ENCODE measurements at places on chromosomes 3 and 15.

GRCh38 chr3:13647298-13648059 lies 98.6 kb downstream of the FBLN2 start:
- DNase-seq: no peak

GRCh38 chr15:22871481-22872086 lies 33.1 kb downstream of the NIPA2 start:
- no peak for DNase-seq

DNA sequence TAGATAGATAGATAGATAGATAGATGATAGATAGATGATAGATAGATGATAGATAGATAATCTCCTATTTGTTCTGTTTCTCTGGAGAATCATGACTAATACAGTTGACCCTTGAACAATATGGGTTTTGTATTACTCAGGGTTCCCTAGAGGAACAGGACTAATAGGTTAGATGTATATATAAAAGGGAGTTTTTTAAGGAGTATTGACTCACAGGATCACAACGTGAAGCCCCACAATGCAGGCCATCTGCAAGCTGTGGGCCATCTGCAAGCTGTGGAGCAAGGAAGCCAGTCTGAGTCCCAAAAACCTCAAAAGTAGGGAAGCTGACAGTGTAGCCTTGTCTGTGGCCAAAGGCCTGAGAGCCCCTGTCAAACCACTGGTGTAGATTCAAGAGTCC lies 67.6 kb downstream of the PYDC2 start:
- DNase-seq: no peak

GRCh38 chr3:71310359-71310979 lies 273.1 kb downstream of the FOXP1 start:
- DNase-seq: no peak

DNA sequence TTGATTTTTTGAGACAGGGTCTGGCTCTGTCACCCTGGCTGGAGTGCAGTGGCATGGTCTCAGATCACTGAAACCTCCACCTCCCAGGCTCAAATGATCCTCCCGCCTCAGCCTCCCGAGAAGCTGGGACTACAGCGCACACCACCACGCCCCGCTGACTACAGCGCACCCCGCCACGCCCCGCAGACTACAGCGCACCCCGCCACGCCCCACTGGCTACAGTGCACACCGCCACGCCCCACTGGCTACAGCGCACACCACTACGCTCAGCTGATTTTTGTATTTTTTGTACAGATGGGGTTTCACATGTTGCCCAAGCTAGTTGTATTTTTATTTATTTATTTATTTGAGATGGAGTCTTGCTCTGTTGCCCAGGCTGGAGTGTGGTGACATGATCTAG lies 35.6 kb downstream of the SLC51A start:
- DNase-seq: no peak

GRCh38 chr3:169923189-169923588 lies 11.8 kb downstream of the SAMD7 start:
- no peak for DNase-seq

DNA sequence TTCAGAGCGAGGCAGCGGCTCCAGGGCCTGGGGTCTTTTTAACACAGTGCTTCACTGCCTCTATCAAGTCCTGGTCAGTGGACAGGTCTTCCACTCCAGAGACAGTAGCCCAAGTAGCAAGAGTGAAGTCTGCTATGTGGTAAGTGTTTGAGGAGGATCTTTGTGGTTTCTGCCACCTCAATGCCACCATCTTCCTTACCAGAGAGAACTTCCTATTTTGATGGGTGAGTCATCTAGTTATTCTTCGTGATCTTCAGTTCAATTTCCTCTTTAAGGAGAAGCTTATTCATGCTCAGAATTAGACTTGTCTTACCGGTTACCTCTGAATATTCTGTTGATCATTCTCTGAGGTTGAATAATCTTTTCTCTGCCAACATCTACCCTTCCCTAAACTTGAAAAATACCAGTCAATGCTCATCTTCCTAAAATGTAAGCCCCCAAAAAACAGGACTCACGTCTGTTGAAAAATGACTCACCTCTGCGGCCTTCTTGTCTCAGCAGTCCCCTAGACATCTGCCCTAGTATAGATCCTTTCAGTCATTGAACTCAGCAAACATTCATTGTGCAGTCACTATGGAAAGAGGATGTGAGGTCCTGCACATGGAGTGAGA lies 32.2 kb upstream of the BCL6 start:
- DNase-seq: peak; percentile 76

GRCh38 chr15:78264304-78265136 lies at the start of gene DNAJA4:
DNAJA4 (plus strand) TSS chr15:78264562; CDS start chr15:78264764, 202 bp downstream.
- DNase-seq: no peak

GRCh38 chr3:197685546-197685945 lies 51.2 kb downstream of the RUBCN start:
- no peak for DNase-seq

DNA sequence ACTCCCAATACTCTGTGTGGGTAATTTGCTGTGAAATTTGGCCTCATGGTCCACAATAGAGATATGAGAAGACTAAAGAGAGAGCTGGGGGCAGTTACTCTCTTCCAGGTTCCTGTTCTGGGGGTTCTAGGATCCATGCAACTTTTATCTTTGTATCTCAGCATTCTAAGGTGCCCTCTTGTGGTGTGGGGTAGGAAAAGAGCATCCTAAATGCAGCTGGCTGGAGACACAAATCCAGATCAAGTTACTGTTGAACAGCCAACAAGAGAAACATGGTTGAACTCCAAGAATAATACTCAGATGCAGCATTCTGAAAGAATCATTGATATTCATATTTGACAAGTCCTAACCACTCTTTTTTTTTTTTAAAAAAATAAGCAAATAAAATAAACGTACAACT lies 238.2 kb downstream of the GREM1 start:
- peak; percentile 36 for DNase-seq

DNA sequence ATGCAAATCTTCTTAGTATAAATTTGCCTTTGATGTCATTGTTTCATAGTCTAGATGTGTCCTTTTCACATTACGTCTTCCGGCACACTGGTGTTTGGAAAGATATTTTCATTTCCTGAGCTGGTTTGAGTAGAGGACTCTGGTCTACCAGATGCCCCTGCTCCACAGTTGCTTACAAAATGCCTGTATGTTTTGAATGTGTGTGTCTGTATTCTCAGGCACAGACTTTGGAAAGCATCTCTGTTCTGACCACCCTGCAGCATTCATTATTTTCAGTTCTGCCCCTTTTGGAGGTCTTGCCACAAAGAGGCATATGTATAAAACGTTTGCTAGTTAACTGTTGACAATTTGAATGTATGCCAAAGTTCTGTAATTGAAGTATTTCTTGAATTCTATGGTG lies 236.0 kb upstream of the GOLIM4 start:
- DNase-seq: no peak

- DNase-seq: no peak
These were observed 12.4 kb downstream of the ISG20 start for GRCh38 chr15:88651136-88651732.

DNA sequence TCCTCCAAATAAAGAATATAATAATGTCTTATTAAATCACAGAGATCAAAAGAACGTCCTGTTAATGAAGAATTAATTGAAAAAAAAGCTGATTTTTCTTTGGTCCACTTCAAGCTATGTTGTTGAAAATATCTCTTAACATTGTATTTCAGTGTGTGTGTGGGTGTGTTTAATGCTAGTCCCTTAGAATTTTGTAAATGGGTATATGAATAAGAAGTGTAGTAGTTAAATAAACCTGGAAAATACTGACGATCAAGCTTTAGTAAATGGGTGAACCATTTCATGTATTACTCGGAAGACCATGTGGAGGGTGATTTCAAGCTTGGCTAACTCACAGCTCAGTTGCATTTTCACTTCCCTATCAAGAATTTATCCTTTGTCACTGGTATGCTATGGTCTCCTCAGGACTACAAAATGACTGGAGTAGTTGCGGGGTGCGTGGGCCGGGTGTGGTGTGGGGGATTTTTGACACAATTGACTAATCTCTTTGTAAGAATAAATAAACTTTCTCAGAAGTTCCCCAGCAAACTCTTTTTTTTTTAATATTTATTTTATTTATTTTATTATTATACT lies 586.4 kb downstream of the GRM7 start:
- DNase-seq: no peak

- no peak for DNase-seq
These were observed 41.3 kb downstream of the ARNT2 start for GRCh38 chr15:80445300-80446041.

DNA sequence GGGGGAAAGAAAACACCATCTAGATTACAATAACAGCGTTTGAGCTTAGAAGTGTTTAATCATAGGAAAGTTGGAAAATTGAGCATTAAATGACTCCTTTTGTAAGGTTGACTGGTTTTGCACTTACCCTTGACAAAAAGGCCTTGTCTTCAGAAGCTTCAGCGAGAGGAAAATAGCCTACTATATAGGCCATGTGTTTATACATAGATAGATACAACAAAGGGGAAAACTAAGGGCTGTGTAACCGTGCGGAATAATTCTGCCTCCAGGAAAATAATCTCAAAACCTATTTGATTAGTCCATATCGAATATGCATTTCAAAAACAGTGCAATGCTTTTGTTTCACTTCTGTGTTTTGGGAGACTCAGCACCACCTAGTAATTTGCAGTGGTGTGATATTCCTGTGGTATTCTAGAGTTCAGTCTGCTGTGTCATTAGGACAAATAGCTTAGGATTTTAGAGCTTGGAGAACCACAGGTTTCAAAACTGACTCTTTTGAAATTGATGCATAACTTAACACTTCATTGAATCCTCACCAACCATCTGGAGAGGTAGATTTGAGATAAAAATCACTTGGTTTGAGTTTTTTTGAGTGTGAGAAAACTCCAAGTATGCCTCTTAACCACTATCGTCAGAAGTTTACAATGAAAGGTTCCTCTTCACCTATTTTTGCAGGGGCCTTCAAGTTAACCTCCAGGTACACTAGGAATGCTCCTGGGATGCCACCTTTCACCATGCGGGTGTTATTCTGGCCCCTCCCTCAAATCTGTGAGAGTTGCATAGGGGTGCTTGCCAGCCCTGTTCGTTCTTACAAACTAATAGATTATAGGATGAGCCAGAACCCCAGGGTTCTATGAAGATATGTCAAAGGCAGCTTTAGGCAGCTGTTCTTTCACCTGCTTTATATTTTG lies 1.9 kb downstream of the ARHGAP31 start:
- peak; percentile 49 for DNase-seq

GRCh38 chr15:52636459-52636858 lies 42.7 kb downstream of the ATOSA start:
- no peak for DNase-seq

- no peak for DNase-seq
These were observed at the start of gene ONECUT1 for GRCh38 chr15:52790169-52790708. ONECUT1 (minus strand) TSS chr15:52790336; CDS start chr15:52789884, 452 bp downstream.

DNA sequence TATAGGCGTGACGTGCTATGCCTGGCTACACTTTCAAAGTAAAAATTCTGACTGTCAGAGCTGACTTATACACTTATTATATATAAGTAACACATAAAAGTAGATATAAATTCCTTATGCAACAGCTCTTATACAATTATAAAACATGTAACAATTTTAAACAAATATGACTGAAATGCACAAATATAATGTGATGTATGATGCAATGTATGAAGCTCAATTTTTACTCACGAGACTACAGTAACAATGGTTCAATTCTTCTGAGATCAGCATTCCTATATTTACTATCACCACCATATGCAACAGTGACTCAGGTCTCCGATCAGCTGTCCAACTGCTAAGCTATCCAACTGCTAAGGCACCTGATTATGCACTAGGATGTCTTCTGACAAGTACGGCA lies 8.2 kb downstream of the BNIP2 start:
- DNase-seq: no peak

- DNase-seq: no peak
These were observed 586.1 kb downstream of the MECOM start for GRCh38 chr3:169077394-169077906.

All from RCC 7860 (cell line).